ENCODE measurements at places on chromosomes 7 and 10.

- no peak for DNase-seq
Measured at GRCh38 chr10:43444897-43445466, 8.1 kb downstream of the ZNF487 start.

DNA sequence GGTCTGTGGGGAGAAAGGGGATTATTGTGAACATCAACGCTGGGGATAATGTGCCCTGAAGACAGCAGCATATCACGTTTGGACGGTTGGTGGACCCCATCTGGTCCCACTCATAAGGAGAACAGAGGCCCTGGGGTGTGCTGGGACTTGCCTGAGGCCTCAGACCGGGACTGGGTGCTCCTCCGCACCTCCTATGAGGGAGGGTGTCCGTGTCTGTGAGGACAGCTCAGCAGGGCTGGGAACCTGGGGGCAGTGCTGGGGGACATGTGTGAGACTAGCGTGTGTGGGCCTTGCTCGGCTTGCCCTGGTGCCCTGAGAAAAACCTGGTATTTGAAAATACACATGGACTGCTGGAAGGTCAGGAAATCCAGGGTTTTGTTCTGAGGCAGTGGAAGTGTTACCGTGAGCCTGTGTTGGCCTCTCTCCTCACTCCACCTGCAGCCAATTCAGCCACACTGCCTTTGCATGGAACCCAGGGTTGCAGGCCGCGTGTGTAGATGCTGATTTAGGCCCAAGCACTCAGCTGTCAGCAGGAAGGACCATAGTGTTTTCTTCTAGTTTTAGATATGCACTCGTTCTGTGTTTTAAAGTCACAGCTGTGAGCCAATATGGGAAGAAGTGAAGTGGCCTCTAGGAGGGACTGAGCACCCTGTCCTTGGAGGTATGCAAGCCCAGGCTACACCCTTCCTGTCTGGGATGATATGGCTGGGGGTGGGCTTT lies 13.4 kb upstream of the SH2D4B start:
- no peak for DNase-seq

- no peak for DNase-seq
Measured at GRCh38 chr7:29527505-29528108, 36.0 kb upstream of the PRR15 start.

DNA sequence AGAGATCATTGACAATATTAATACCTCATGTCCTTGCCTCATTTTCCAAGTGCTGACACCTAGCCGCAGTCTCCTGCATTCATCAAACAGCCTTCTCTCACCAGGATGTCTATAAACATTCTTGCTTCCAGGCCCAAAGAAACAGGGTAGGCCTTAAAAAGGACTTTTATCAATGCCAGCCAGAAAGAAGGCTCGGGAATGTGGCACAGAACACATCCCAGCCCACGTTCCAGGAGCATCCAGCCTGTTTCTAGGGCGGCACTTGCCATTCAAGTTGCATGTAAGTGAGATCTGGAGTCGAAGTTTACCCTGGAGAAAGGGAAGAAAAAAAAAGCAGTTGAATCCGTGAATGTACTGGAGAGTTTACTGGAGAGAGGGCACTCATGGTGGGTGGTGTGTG lies 1083.1 kb downstream of the KCNMA1 start:
- no peak for DNase-seq

DNA sequence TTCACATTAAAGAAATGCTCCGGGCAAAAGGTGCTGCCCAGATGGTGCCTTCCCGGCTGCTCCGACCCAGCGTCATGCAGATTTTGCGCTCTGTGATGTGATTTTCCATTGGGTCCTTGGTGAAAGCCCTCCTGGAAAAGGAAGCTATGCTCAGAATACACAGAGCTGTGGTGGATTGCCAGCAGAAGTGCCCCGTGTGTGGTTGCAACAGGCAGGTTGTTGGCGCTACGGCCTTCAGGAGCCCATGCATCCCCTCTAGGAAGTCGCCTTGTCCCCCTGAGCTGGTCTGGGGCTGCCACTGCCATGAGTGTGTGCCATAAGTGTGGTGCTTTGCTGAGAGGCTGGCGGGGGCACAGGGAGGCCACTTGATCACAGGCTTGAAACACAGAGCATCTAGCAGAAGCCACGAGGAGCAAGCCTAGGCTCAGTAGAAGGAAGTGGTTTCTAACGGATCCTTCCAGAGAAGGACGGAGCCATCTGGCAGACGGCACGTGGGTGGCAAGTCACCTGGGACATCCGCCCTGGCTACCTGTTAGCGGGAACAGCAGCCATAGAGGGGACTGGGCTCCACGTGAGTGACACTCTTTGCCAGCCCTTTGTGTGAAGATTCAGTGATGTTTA lies 210.9 kb downstream of the CUX1 start:
- no peak for DNase-seq

GRCh38 chr10:78553792-78554191 lies 515.0 kb upstream of the ZMIZ1 start:
- no peak for DNase-seq

DNA sequence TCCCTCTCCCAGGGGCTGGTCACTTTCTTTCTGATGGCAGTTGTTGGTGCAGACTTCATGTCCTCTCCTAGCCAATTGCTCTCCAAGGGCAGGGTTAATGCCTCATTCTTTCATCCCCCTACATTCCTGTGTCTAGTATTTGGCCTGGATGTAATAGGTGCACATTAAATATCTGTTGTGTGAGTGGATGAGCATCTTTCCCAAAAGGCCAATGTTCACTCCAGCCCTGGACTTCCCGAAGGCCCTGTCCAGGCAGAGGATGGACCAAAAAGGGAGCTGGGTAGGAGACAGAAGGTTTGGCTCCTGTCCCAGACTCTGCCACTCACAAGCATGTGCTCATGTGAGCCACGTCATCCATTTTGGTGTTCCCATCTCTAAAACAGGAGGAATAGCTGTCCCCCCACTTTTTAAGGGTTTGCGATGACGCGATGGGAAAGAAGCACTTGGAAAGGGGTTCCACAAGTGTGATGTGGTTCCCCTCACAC lies 47.5 kb downstream of the RGS10 start:
- DNase-seq, result no peak

Measured in stimulated activated CD4-positive, alpha-beta T cell treated with anti-CD3 and anti-CD28 coated beads, Interleukin-15, amount 100 ng/mL, for 48 hours (primary cell).